CD4-positive, alpha-beta T cell treated with Interleukin-21 for 1 hour (primary cell): ENCODE measurements at places on chromosomes 6 and 20.

GRCh38 chr6:122449069-122449468, 22.5 kb downstream of the SERINC1 start:
- DNase-seq = no peak

GRCh38 chr20:61285152-61285645, 33.1 kb downstream of the CDH4 start:
- DNase-seq = no peak

DNA sequence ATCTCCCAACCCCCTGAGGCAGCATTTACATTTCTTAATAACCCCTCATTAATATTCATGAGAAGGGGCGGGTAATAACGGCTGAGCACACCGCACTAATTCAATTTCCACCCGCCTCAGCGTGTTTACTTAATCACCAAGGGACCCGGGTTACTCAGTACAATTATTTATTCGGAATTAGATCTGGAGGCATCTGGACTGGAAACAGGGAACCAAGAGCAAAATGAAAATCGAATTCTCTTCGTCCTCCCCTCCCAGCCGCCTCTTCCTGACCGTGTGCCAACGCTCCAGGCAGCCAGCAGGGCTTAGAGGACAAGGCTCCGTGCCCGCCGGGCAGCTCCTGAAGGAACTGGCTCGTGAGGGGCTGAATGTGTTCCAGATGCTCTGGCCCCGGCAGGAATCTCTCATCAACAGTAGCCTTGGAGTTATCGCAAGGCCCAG, 23.5 kb upstream of the CTNNBL1 start:
- DNase-seq = no peak

DNA sequence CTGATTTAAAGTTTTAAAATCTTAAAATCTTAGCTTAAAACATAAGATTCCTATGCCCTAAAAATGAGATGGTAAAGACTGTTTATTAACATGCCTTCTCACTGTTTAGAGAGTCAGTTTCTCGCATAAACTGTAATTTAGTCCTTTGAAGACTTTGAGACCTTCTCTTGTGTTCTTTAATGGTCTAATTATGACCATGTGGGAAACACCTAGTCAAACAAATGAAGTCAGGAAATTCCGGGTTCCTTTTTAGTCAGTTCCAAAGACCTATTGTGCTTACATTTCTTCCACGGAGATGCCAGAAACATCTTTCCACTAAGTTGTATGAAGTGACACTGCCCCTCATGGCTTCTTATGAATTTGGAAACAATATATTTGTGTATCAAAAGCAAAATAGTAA, 64.2 kb upstream of the KIF25 start:
- DNase-seq = no peak

DNA sequence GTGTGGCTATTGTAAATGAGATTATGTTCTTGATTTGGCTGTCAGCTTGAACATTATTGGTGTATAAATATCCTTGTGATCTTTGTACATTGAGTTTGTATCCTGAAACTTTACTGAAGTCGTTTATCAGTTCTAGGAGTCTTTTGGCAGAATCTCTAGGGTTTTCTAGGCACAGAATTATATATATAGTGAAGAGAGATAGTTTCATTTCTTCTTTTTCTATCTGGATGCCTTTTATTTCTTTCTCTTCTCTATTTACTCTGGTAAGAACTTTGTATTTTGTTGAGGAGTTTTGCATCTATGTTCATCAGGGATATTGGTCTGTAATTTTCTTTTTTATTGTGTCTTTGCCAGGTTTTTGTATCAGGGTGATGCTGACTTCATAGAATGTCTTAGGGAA, 589.2 kb upstream of the MAN1A1 start:
- no peak for DNase-seq

DNA sequence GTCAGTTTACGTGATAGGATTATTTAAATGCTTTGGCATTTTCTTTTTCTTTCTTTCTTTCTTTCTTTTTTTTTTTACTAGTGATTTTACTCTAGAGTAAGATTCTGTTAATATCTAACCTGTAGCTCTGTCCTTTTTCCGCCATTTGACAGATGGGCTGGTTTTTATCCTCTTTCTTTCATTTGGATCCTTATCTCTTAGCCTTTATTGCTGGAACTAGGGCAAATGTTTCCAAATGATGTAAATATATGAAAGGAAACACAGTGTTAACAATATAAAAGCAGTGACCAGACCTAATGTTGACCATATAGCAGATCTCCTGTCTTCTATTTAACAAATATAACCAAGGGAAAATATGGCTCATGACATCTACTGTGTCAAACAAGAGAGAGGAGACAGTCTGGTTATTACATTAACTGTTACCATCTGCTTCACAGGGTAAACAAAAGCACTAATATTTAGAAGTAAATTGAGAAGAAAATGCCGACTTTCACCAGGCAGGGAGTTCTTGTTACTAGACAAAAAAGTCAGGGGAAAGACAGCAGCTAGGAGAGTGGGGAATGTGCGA, 59.8 kb upstream of the GCLC start:
- no peak for DNase-seq
